ENCODE measurements at places on chromosomes 7 and 10.

- no peak for DNase-seq
These were observed 194.3 kb downstream of the CCDC3 start for GRCh38 chr10:12807096-12807755.

GRCh38 chr10:93630625-93631557, 18.6 kb downstream of the PDE6C start:
- no peak for DNase-seq

DNA sequence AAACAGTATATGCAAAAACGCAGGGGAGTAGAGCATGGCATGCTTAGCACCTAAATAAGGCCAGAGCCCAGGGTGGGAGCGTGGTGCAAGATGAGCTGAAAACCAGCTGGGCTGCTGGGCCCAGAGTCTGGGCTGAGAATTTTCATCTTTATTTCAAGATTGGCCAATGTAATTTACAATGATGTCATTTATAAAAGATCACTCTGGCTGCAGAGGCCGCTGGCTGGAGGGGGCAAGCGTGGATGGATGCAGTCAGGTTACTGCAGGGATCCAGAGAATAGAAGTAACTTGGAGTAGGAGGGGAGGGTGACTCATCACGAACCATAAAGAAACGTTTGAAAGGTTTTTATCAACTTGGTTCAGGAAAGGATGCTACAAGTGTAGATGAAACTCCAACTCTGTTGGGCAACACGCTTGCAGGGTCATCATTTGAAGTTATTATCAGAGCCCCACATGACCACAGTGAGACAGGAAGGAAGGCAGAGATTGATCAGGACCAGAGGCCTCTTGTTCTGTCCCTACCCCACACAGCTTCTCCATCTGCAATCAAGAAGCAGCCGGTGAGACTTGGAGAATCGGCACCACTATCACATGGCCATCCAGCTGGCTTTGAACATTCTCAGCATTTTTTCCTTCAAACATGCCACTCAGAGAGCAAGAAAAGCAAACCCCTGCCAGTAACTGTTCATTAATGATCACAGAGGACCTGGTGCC, 49.2 kb downstream of the ODAD2 start:
- no peak for DNase-seq

GRCh38 chr10:124300224-124300623, 118.5 kb downstream of the OAT start:
- DNase-seq: peak; percentile 9

DNA sequence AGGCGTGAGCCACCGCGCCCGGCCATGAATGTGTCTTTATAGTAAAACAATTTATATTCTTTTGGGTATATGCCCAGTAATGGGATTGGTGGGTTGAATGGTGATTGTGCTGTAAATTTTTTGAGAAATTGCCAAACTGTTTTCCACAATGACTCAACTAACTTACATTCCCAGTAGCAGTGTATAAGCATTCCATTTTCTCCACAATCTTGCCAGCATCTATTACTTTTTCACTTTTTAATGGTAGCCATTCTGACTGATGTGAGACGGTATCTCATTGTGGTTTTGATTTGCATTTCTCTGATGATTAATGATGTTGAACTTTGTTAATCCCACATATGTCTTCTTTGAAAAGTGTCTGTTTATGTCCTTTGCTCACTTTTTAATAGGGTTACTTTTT, 1187.9 kb downstream of the XPNPEP1 start:
- no peak for DNase-seq

GRCh38 chr10:75331081-75331480, 70.5 kb downstream of the ZNF503 start:
- DNase-seq: no peak

GRCh38 chr7:7330997-7331396, 148.7 kb downstream of the C1GALT1 start:
- DNase-seq: no peak

- peak; percentile 55 for DNase-seq
These were observed 37.0 kb downstream of the RPA3 start for GRCh38 chr7:7681191-7681935.

DNA sequence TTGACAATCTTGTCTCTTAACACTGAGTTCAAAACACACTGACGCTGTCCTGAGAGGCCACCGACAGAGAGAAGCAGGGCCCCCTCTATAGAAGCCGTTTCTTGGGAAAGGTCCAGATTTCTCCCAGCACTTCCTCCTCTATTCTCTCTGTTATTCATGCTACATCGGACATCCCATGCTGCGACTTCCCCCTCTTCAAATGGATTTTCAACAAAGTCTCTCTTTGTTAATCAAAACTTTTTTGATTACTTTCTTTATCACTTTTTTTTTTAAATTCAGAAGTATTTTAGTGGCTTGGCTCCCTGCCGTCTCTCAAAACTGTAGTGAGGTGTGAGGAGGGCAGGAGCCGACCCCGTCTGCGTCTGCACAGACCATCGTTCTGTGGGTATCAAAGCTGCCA, 298.9 kb upstream of the PITRM1 start:
- no peak for DNase-seq

DNA sequence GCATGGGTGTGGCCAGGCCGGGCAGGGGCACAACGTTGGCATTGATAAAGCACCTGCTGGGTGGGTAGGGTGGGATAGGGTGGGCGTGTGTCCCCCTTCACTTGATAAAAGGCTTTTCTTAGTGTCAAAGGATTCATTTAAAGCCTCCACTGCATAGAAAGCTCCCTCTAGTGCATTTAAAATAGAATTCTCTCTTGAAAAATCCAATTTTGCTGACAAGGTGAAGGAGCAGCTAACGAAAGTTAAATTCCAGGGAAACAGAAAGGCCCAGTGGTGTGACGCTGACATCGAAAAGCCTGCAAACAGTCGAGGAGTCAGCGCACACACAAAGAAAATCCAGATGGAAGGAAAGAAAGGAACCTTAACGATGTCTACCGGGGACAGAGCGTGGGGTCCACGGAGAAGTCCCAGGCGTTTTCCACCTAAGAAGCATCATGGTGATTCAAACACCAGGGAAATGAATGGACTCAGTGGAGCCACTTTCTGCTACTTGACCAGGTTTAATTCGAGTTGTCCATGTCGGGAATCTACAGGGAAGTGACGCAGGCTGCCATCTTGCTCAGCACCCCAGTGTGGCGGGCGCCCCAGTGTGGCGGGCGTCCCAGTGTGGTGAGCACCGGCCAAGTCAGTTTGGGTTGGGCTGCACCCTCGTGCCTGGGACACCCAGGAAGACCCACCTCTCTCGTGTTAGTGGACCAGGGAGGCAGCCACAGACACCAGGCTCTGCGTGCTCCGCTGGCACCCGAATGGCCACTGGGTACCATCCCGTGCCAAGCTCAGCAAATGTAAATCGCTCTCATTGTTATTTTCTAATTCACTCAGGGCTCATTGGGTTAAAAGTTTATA, 217.8 kb downstream of the DNAJB6 start:
- DNase-seq: no peak

DNA sequence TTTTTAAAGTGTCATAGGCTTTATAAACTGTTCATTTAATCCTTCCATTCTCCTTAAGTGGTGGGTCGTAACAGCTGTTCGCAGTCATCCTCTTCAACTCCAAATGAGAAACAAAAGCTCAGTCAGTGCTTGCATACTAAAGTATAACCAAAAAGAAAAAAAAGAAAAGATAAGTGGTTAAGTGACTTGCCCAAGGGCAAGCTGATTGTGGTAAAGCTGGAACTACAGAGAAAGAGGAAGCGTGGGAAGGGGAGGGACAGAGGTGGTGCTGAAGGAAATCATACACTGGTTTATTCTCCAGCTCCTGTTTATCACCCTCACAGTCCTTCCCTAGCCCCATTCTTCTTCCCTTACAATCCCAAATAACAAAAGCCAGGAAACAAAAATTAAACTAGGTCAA, 29.6 kb downstream of the IDE start:
- DNase-seq: no peak

- peak; percentile 53 for DNase-seq
These were observed 263.0 kb downstream of the BAMBI start for GRCh38 chr10:28940158-28940888.

DNA sequence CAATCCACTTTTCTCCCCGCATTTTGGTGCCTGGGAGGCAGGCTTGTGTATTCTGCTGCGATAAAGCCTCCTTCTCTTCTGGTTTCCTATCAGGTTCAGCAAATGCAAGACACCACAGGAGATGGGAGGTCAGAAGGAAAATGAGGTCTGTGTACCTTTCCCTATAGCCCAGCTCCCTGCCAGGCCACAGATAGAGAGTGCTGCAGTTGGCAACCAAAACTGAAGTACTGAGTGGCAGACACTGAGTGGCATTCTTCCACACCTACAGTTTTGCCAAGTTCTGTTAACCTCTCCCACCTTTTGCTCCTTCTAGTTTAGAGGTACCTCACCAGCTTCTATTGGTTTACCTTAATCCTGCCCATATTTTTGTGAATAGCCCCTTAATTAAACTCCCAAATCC, 948.4 kb downstream of the SORCS1 start:
- no peak for DNase-seq

DNA sequence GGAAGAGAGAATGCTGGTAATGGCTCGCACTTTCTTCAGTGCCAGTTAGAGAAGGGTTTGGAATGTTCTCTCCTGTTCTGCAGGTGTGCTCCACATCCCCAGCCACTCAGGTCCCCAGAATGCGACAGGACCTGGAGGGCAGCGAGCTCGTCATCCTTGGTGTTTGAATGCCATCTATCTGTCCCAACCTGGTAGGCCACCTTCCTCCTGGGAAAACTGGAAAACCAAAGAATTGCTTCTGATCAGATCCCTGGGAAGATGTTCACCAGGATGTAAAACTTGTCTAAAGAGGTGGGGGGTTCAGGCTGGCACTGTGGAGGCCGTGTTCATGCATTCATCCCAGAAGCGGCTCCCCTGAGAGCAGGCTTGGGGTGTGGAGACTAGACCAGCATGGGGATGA, 379.5 kb downstream of the GLRX3 start:
- DNase-seq: no peak

DNA sequence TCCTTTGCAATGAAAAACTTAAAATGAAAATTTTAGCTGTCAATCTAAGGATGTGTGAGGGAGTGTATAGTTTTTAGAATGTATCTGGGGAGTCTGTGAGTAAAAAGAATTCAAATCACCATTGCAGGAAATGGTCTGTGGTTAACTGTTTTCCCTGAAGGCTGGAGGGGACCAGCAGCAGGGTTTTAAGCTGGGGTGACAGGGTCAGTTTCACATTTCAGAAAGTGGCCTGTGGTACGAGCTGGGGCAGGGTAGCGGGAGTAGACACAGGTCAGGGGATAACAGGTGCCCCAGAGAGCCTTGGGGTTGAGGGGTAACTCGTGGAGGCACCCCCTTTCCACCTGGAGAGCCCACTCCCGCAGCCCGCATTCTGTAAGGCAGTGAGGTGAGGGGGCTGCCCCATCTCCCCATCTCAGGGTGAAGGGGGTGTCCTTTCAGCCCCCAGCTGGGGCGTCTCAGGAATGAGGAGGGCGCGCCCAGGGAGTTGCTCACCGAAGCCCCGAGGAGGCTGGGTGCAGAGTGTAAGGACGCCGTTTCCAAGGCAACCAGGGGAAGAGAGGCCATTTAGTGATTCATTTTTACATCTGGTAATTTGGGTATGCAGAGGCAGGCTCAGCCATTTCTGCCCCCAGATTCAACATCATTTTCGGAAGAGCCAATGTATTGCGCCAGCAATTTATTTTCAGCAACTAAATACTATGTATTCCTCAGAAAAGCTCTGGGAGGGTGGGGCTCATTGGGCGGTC, 168.9 kb downstream of the SLIT1 start:
- DNase-seq: no peak

- no peak for DNase-seq
These were observed 494.6 kb downstream of the PLXNA4 start for GRCh38 chr7:132081686-132082085.

GRCh38 chr10:57260175-57260574, 899.1 kb upstream of the ZWINT start:
- no peak for DNase-seq

GRCh38 chr7:21944616-21945453, 864 bp downstream of the CDCA7L start:
- DNase-seq: peak; percentile 51

GRCh38 chr7:30255064-30255769, 29.2 kb upstream of the ZNRF2 start:
- DNase-seq: peak; percentile 15

DNA sequence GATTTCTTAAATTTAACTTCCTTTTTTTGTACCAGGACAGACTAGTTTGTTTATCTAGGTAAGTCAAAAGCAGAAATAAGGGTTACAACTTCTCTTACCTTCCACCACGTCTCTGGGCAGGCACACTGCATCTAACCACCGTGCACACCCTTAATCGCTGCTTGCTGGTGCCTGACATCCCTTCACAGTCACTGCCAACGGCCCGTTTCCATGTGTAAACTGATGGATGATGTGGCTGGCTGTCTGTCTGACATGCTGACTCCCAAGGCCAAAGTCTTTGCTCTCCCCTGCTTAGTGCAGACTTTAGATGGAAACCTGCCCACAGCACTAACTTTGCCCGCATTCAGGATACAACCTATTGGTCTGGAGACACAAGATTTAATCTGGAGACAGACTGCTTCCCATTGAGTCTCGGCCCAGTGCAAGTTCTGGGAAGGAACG, 1.1 kb downstream of the TMEM273 start:
- DNase-seq: no peak

- no peak for DNase-seq
These were observed 102.9 kb upstream of the PAX2 start for GRCh38 chr10:100642295-100642994.

GRCh38 chr7:132485600-132486273, 90.5 kb downstream of the PLXNA4 start:
- no peak for DNase-seq

- no peak for DNase-seq
These were observed 27.3 kb downstream of the UBE2H start for GRCh38 chr7:129925416-129926002.

DNA sequence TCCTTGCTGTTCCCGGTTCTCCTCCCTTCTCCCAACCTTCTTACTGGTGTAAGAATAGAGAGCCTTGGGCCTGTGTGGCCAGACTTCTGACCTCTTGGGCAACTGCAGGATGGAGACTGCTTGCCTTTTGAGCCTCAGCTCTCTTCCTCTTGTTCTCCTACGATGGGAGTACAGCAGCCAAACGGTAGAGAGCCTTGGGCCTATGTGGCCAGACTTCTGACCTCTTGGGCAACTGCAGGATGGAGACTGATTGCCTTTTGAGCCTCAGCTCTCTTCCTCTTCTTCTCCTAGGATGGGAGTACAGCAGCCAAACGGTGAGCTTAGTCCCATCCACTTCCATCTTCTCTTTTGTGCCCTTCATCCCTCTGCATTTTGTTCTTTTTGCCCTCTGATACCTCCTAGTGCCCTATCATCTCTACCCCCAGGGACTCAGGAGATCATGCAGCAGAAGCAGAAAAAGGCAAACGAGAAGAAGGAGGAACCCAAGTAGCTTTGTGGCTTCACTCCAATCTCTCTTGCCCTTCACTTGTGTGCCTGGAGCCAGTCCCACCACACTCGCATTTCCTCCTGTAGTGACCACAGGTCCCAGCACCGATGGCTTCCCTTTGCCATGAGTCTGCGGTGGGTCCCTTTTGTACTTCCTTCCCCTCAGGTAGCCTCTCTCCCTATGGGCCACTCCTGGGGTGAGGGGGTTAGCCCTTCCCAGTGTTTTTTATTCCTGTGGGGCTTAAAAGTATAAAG, 15.3 kb downstream of the SLC25A13 start:
- no peak for DNase-seq

DNA sequence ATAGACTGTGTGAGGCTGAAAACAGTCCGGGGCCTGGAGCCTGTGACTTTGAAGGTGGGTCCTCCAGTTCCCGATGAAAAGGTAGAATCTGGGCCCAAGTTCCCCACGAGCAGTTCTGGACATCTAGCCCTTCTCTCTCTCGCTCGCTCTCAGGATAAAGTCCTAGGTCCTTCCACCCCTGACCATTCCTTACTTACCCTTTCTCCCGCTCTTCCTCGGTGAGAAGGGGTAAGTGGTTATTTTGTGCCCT, 713 bp downstream of the IMMP2L start:
- no peak for DNase-seq
